Activated effector memory CD4-positive, alpha-beta T cell treated with Interleukin-2 at 50 U/mL for 16 hours (primary cell): ENCODE measurements at places on chromosomes 5 and 9.

DNA sequence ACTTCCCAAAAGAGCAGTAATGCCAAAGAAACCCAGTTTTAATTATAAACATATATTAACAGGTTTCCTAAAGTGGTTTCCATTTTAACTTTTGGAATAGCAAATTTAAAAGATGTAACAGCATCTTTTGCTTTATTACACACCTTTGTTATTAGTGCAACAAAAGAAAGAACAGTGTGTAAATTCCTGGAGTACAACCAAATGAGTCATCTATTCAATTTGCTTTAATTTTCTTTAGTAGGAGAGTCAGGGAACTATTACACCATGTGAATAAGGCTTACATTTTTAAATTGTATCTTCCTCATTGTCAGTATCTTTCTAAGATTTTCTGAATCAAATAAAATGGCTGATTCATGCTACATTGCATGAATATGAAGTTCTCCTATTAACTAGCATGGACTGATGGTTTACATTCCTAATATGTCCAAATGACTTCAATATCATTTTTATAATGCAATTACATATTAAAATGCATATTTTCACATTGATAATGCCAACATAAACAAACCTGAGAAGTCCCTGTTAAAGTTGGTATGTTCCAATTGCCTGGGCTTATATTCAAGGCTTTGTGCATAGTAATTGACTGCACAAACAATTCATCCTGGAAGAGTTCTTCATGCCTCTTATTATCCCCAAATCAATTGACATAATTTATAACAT lies 22.5 kb downstream of the EDIL3 start:
- DNase-seq: no peak

- DNase-seq: no peak
Measured at GRCh38 chr9:81680006-81680405, 9.3 kb downstream of the TLE1 start.

DNA sequence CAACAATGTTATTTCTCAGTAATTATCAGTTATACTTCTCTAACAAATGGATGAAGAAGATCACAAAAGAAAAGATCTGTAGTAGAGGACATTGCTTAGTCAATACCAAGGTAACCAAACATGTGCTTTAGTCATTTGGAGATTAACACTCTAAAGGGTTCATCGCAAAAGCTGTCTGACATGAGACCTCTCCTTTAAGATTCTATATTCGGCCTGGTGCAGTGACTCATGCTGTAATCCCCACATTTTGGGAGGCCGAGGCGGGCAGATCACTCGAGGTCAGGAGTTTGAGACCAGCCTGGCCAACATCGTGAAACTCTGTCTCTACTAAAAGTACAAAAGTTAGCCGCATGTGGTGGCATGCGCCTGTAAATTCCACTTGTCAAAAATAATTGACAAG lies 18.3 kb upstream of the CKMT2 start:
- no peak for DNase-seq

DNA sequence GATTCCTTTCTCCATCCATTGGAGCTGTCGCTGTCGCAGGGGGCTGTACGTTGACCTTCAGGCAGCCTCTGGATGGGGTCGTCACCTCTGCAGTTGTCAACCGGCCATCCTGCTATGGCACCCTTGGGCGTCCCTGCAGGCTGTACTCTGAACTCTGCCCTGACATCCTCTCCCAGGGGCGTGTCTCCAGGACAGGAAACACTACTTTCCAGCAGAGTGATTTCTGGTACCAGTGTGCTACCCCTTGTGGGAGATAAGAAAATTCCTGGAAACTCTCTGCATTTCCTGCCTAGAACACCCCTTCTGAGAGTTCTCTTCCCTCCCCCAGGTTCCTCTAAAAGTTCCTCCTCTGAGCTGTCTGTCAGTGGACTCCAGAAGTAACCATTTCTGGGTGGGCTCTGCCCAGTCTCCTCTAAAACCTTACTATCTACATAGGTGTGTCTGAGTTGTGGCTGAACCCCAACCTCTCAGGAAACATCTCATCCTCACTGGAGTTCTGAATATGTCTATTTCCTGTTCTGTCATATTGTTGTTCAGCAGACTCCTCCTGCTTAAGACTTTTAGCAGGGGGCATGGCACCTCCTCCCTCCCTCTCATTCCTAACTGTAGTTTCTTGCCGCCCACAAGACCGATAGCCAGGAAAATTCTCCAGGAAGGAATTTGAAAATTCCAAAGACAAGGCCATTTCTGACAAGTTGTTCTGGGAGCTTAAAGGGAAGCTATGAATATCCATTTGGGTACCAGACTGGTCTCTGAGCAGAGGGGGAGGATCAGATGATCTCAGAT lies 145.3 kb upstream of the RASEF start:
- no peak for DNase-seq

DNA sequence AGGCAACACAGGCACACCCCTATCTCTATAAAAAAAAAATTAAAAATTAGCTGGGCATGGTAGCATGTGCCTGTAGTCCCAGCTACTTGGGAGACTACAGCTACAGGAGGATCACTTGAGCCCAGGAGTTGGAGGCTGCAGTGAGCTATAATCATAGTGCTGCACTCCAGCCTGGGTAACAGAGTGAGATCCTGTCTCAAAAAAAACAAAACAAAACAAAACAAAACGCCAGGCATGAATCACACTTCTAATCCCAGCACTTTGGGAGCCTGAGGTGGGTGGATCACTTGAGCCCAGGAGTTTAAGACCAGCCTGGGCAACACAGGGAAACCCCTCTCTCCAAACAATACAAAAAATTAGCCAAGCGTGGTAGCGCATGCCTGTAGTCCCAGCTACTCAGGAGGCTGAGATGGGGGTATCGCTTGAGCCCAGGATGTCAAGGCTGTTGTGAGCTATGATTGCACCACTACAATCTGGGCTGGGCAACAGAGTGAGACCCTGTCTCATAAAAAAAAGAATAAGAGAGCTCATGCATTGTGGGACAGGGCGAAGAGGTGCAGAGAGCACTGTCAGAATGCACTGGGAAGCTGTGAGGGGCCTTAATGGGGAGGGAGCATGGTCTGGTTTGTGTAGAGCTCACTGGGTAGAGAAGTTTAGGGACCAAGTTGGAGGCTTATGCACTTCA lies 8.4 kb upstream of the SAP30L start:
- DNase-seq: no peak

GRCh38 chr5:146828385-146828784 lies 50.2 kb downstream of the PPP2R2B start:
- no peak for DNase-seq
